MCF 10A (cell line): ENCODE measurements at places on chromosomes 12 and 14. TPM values are rescaled to one million over a fixed set of nuclear protein-coding genes. Genes with fewer than 3 reads are reported as not detected.

The CARMIL3 gene
- 0.20 TPM in 1 of 2 replicates, not detected in the other for total RNA-seq

DNA sequence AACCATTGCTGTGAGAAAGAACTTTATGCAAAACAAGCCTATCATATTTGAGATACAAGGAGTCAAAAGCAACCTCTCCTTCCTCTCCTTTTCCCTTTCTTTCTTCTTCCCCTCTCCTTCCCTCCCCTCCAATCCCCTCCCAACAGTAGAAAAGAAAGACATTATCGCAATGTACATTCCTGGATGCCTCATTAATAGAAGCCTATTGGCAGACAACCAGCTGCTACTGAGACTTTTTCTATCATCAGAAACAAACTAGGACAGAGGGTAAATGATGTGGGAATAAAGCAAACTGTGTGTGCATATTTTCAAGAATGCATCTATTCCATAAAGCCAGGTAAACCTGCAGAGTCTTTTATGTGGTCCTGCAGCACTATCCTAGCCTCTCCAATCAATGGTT lies 237.2 kb downstream of the ITPR2 start:
- no peaks in the 10 kb centered on the region for H3K27me3 ChIP-seq
- no peak for DNase-seq
- H3K4me3 ChIP-seq, result no peak overlapping the region
- no peaks in the 10 kb centered on the region for H3K4me1 ChIP-seq

- H3K4me3 ChIP-seq, result no peak overlapping the region
- H3K27me3 ChIP-seq, result no peaks in the 10 kb centered on the region
- H3K27ac ChIP-seq, result no peak overlapping the region
- peak; percentile 9 for DNase-seq
- peaks cover 31% of the 10 kb centered on the region for H3K36me3 ChIP-seq
Measured at GRCh38 chr14:75720842-75721498, 59.9 kb downstream of the TTLL5 start.

GRCh38 chr12:8031872-8032241 lies 659 bp upstream of the FOXJ2 start:
- DNase-seq, result no peak
- peaks cover 31% of the 10 kb centered on the region for H3K4me1 ChIP-seq
- no peaks in the 10 kb centered on the region for H3K27me3 ChIP-seq
- H3K36me3 ChIP-seq, result peaks cover 6% of the 10 kb centered on the region

- no peaks in the 10 kb centered on the region for H3K27me3 ChIP-seq
- H3K4me1 ChIP-seq, result peaks cover 27% of the 10 kb centered on the region
- peak; percentile 30 for DNase-seq
- no peak overlapping the region for H3K27ac ChIP-seq
Measured at GRCh38 chr14:61929651-61930050, 167.4 kb downstream of the SNAPC1 start.

DNA sequence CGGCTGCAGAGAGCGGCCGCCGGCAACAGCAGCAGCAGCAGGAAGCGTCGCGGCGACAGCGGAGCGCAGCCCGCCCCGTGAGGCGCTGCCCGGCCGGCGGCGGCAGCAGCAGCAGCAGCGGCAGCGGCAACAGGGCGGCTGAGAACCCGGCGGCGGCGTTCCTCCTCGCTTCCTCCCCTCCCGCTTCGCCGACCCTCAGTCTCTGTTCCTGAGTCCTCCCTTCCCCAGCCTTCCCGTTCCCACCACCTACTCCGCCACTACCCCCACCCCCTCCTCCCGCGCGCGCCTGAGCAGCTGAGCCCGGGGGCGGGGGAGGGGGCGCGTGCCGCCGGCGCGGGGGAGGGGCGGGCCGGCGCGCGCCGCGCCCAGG lies 310 bp downstream of the BICDL1 start:
- H3K4me3 ChIP-seq, result peak overlapping the region; percentile 75
- H3K36me3 ChIP-seq, result peaks cover 21% of the 10 kb centered on the region
- H3K27me3 ChIP-seq, result no peaks in the 10 kb centered on the region
- DNase-seq, result no peak
- H3K27ac ChIP-seq, result no peak overlapping the region

DNA sequence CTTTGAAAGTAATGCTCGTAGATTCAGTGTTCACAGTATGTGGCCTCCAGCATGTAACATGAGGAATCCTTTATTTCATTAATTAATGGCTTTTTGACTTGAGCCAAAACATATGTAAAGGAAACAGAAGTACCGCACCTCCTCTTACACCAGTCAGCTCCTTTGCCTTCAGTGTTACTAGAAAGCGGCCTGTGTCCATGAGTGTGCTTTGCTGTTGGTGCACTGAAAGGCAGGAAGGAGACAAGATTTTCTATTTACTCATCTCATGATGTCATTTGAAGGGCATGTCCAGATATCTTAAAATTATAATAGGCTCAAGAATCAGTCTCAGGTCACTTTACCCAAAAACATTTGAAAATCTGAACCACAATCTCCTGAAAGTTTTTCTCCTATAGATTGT lies 9.9 kb upstream of the CCT2 start:
- no peak overlapping the region for H3K4me3 ChIP-seq
- H3K36me3 ChIP-seq, result peaks cover 53% of the 10 kb centered on the region
- DNase-seq, result no peak
- no peaks in the 10 kb centered on the region for H3K4me1 ChIP-seq
- no peaks in the 10 kb centered on the region for H3K27me3 ChIP-seq
- H3K27ac ChIP-seq, result no peak overlapping the region

DNA sequence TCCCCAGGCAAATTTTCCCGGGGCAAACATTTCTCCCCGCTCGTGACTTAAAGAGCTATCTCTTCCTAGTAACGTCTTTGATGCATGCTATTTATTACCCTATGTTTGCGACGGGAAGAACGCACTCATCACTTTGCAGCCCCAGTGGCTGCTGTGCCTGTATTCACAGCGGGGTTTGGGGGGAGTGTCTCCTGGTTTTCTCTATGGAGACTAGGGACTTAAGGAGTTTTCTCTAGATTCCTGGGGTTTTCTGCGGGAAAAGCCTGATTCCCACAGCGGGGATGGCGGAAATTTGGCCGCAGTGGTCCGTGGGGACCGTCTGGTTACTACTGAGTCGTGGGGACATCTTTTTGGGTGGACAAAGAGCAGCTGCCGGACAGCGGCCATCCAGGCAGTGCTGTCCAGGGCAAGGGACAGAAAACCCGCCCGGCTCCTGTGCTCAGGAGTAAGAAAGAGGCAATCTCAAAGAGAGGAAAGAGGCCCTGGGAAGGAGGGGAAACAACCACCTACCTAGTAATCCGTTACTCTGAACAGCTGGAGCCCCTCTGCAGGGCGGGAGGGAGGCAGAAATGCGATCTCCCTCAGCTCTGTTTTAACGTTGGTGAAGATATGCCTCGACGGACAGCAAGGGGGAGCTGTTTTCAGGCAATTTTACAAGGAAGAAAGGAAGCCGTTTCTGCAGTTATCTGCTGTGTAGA lies 771 bp upstream of the AVPR1A start:
- H3K27ac ChIP-seq, result no peak overlapping the region
- H3K36me3 ChIP-seq, result no peaks in the 10 kb centered on the region
- H3K4me1 ChIP-seq, result peaks cover 12% of the 10 kb centered on the region

DNA sequence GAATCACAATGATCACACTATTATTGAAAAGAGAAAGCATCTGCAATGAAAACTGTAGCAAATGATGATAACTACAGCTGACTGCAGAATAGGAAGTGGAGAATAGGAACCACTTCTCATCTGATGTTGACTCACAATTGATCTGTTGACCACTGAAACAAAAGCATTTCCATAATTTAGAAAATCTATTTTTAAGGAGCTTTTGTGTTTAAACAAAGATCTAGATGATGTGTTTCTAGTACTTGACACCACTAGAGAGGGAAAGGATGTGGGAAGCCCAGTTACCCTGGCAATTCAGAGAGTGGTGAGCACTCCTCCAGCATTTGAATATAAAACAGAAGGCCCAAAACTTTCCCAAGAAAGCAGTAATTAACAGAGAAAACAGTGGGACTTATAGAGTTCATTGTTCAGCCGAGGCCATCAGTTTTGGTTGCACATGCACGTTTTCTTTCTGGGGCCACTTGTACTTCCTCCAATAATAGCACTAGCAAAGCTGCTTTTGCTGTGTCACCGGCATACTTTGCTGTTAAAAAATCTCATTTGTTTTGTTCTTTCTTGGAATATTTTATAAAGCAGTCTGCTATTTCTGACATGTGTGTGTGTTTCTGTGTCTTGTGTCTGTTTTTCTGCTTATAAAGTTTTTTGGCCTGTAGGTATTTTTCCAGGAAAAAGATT lies 76.1 kb upstream of the HECTD1 start:
- no peak overlapping the region for H3K4me3 ChIP-seq
- no peak for DNase-seq
- H3K4me1 ChIP-seq, result no peaks in the 10 kb centered on the region
- H3K27me3 ChIP-seq, result no peaks in the 10 kb centered on the region
